Stimulated activated CD8-positive, alpha-beta memory T cell treated with anti-CD3 and anti-CD28 coated beads, Interleukin-15, amount 100 ng/mL, for 48 hours (primary cell): ENCODE measurements at places on chromosomes 6 and 20.

- DNase-seq: no peak
Observed at GRCh38 chr6:5744497-5744896, 262.2 kb downstream of the NRN1 start.

GRCh38 chr6:31878726-31879125, at the start of gene SLC44A4:
Gene SLC44A4, minus strand, starts transcription at chr6:31878997. Its CDS starts 17 bp downstream, at chr6:31878980.
- DNase-seq: no peak

GRCh38 chr20:36128463-36129159, 25.9 kb upstream of the EPB41L1 start:
- no peak for DNase-seq

- no peak for DNase-seq
Observed at GRCh38 chr6:160029525-160029924, 60.6 kb downstream of the IGF2R start.

DNA sequence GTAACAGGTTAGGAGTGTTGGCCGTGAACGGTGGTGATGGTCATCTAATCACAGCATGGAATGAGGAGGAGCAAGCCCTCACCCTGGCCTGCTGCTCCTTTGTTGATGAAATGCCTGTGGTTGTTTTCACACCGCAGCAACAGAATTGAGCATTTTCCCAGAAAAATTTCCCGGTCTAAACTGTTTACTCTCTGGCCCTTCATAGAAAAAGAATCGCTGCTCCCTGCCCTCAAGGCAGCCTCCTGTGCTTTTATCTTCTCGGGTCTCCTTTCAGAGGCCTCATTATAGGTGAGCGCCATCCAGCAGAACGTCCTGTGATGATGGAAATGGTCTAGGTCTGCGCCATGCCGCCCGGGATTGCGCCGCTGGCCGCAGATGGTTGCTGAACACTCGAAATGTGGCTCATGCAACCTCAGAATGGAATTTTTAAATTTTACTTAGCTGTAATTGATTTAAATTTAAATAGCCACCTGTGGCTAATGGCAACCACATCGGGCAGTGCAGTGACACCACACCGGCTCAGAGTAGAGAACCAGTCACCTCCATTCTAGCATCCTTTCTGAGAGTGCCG, 30.2 kb downstream of the PHACTR3 start:
- DNase-seq: no peak

GRCh38 chr6:69888482-69889233, 22.3 kb downstream of the COL19A1 start:
- no peak for DNase-seq

DNA sequence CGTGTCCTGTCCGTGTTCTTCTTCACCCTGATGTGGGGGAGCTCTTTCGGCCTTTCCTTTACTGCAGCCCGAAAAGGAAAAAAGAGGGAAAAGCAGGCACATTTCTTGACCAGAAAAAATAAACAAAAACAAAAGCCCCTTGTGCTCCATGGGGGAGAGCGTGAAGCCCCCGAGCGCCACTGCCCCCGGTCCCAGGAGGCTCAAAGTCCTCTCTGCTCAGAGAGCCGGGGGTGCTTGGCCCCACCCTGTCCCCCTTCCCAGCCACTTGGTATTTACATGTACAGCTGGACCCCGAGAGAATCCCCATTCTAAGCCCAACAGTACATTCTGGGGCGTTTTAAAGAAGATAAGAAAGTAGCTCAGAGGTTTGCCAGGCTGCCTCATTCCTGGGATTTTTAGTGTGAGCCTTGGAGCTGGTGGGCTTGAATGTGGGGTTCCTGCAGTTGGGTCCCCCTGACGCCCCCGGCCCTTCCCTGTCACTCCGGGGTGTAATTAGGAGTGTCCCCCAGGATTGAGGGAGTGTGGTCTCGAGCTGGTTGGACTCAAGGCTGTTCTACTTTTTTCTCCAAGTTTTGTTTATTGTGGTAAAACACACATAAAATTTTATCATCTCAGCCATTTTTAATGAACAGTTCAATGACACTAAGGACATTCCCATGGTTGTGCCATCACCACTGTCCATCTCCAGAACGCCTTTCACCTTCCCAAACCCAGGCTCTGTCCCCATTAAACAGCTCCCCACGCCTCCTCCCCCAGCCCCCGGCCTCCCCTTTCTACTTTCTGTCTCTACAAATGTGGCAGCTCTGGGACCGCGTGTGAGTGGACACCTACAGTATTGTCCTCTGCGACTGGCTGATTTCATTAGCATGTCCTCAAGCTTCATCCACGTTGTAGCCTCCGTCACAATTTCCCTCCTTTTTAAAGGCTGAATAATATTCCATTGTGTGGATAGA, 55.7 kb upstream of the BHLHE23 start:
- no peak for DNase-seq

DNA sequence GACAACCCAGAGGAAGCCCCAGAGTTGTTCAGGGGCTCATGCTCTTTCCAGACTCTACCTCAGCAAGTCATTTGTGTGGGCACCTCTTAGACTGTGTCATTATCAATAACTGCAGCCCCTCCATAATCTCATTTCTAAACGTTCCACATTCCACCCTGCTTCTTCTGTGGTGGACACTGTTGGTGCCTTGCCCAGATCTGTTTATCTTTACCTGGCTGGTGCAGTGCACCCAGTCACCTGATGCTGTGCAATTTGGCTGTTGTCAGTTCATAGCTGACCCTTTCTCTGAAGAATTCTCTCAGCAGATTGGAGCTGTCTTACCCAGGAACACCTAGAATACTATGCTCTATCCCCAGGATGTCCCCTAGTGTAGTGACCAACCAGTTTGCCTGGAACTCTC, 80.0 kb downstream of the ATRN start:
- no peak for DNase-seq

GRCh38 chr6:20212392-20213111, at the start of gene MBOAT1:
Gene MBOAT1, minus strand, starts transcription at chr6:20212469. Its CDS starts 235 bp downstream, at chr6:20212234.
- DNase-seq: peak; percentile 58

DNA sequence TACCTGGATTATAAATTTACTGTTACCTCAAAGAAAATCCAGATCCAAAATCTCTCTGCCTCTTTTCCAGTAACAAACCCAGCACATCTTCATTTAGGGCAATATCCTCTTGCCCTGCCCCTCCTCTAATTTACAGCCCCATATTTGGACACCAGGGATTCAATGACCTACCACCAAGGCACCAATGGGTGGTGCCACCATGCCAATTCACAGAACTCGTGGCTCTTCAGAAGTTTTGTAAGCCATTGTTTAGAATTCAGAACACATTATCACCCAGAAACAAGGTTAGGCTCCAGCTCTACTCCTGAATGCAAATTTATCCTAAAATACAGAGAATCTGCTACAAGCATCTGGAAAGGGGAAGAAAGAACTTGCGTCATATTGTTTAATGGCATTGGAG, 67.8 kb upstream of the SASH1 start:
- no peak for DNase-seq

GRCh38 chr6:151269321-151269995, 29.7 kb downstream of the AKAP12 start:
- no peak for DNase-seq

GRCh38 chr6:111205502-111205901, 118.2 kb downstream of the SLC16A10 start:
- DNase-seq: no peak
